ENCODE measurements at places on chromosomes 11 and 22.

DNA sequence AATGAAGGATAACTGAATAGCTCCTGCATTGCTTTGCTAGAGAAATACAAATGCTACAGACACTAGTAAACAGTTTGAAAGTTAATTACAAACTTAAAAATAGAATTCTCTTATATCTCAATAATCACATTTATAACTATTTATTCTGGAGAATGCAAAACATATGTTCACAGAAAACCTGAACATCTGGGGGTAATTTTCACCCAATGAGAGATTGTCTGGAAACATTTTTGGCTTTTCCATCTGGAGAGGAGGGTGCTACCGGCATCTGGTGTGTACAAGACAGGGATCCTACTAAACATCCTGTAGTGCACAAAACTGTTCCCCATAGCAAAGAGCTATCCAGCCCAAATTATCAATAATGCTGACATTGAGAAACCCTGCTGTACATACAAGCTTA is 378.4 kb upstream of the CHORDC1 start:
- DNase-seq = no peak

DNA sequence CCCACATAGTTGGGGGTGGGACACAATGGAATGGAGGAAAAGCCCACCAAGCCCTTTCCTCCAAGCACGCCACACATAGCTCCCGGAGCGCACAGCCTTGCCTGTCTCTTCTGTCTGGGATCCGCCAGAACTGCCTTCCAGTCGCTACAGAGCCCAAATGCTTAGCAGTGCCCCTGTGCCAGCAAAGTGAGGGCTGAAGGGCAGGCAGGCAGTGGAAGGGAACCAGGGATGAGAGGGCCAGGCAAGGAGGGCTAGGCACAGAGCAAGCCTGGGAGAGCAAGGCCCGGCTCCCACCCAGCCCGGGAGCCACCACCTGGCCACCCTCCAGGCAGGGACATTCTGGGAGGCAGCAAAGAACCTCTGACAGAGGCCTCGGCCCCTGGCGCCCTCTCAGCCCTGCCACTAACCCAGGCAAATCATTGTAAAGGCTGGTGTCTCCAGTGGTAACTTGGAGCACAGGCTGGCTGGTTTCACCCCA is 32.5 kb downstream of the PPP2R1B start:
- no peak for DNase-seq

- DNase-seq = no peak
Measured at GRCh38 chr22:37744589-37744988, 47.7 kb downstream of the TRIOBP start.

DNA sequence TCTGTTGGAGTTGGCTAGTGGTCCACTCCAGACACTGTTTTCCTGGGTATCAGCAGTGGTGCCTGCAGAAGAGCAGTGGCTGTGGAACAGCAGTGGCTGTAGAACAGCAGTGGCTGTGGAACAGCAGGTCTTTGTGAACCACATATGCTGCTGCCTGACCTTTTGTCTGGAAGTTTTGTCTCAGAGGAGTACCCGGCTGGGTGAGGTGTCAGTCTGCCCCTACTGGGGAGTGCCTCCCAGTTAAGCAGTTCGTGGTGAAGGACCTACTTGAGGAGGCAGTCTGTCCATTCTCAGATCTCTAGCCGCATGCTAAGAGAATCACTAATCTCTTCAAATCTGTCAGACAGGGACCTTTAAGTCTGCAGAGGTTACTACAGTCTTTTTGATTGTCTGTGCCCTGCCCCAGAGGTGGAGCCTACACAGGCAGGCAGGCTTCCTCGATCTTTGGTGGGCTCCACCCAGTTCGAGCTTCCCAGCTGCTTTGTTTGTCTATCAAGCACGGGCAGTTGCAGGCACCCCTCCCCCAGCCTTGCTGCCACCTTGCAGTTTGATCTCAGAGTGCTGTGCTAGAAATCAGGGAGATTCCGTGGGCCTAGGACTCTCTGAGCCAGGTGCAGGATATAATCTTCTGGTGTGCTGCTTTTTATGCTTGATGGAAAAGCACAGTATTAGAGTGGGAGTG is 89.1 kb upstream of the TRIM48 start:
- no peak for DNase-seq

- DNase-seq = no peak
Measured at GRCh38 chr22:48797731-48798130, 1029.9 kb downstream of the BRD1 start.

DNA sequence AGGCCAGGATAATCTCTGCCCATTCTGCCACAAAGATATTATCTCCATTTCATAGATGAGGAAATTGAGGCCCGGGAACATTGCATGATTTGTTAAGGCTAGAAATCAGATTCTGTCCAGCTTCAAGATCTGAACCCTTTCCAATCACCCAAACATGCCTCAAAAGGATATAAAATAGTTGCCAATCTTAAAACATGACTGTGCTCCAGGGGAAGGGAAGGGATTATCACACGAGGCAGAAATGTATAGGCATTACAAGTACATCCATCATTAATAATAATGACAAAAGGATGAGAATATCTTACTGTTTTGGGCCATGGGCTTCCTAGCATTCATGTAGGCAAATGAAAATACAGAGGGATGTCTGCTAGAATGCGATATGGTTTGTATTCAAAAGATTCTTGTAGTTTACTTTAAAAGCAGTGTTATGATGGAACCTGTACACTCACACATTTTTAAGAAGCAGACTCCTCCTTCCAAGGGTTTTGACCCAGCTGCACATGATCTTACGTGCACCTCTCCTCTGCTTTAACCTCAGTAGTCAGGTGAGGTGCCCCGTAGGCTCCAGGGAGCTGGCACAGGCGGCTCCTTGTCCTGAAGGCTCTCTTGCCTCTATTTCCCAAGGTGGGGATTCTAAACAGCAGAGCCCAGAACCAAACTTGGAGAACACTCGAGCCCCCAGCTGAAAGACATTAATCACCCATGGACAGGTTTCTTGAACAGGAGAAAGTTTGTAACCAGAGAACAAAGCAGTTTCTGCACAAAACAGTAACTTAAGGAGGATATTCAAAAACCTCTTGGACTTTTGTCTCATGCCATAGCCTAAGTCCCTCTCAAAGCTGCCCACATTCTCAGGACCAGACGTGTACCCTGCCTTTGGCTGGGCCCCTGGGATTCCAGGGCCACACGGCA is 36.0 kb downstream of the PARVA start:
- no peak for DNase-seq
